IMR-90 (cell line): ENCODE measurements at places on chromosomes 12 and 14. TPM values are rescaled to one million over a fixed set of nuclear protein-coding genes. Genes with fewer than 3 reads are reported as not detected.

- H3K27me3 ChIP-seq, result peaks cover 2% of the 10 kb centered on the region; the same call in 1 of the 2 replicates
- H3K4me3 ChIP-seq, result no peak overlapping the region
- no peaks in the 10 kb centered on the region for H3K4me1 ChIP-seq
- H3K27ac ChIP-seq, result no peak overlapping the region
These were observed 170.0 kb upstream of the TMPO start for GRCh38 chr12:98345308-98345876.

- peak; percentile 61 for DNase-seq
- no peaks in the 10 kb centered on the region for H3K4me1 ChIP-seq
- no peak overlapping the region for H3K27ac ChIP-seq
- peak overlapping the region; percentile 15; the same call in 1 of the 2 replicates for H3K4me3 ChIP-seq
These were observed 117.2 kb downstream of the PPM1H start for GRCh38 chr12:62817556-62818271.

DNA sequence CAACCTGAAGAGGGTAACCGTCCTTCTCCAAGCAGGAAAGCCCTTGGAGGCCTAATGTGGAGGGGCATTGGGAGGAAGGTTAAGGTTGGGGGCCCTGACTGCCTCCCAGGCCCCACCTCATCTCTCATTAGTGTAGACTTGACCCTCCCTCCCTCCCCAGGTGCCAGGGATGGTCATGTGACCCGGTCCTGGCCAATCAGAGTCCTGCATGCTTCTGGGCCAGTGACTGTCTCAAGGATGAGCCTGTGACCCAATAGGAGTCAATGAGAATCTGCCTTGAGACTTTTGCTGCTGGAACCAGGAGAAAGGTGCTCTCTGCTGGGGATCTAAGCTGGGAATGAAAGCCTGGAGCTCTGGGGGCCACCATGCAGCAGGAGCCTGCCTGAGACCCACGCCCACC is 70.8 kb downstream of the NCOR2 start:
- peak; percentile 28 for DNase-seq
- no peaks in the 10 kb centered on the region for H3K27me3 ChIP-seq
- peaks cover 16% of the 10 kb centered on the region; the same call in 1 of the 2 replicates for H3K36me3 ChIP-seq
- peaks cover 34% of the 10 kb centered on the region for H3K4me1 ChIP-seq

- no peaks in the 10 kb centered on the region for H3K27me3 ChIP-seq
- DNase-seq, result no peak
- peaks cover 6% of the 10 kb centered on the region for H3K4me1 ChIP-seq
These were observed 6.6 kb downstream of the PHB2 start for GRCh38 chr12:6963791-6964413.

DNA sequence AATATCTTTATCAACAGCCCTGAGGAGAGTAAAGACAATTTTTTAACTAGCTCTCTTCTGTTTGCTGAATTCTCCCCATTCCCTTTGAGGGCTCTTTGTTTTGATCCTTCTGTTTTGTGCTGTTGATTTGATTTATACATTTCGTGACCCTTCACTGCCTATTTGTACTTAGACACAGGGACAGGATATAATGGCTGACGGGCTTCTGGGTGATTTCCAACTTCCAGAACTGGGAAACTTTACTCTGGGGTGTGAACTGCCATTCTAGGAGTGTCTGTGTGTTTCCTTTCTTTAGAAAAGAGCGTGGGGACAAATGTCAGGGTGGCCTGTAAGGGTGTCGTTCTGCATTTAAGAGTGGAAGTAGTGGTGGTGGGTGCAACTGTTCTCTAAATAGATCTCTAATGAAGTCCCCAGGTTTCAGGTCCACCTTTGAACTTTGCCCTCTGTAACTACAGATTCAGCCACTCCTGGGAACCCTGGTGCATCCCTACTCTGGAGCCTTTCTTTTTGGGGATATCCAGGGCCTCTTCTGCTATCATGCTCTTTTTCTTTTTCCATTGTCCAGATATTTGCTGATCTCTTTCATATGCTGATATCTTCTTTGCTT is 22.3 kb upstream of the SSPN start:
- H3K36me3 ChIP-seq, result no peaks in the 10 kb centered on the region
- H3K4me3 ChIP-seq, result no peak overlapping the region
- H3K27me3 ChIP-seq, result peaks cover 12% of the 10 kb centered on the region
- DNase-seq, result no peak
- H3K4me1 ChIP-seq, result no peaks in the 10 kb centered on the region

GRCh38 chr14:104356020-104356737 is 217.8 kb downstream of the KIF26A start:
- H3K27ac ChIP-seq, result no peak overlapping the region
- H3K4me1 ChIP-seq, result no peaks in the 10 kb centered on the region
- H3K4me3 ChIP-seq, result no peak overlapping the region
- no peak for DNase-seq

DNA sequence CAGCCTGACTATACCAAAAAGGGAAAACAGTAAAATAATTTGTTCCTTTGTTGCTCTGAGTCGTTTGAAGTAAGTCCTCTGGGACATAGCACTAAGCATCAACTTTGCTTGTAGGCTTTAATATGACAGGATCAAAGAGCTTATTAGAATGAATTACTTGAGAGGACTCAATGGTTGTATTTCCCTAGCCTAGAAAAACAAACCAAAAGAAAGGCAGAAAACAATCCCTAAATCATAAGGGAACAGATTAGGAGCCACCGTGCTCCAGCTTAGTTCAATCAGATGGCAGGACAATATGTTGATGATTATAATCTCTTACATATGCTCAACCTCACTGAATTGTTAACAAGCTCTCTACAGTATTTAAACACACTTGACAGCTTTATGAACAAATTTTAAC is 988.4 kb downstream of the FLRT2 start:
- DNase-seq, result no peak
- no peaks in the 10 kb centered on the region for H3K27me3 ChIP-seq
- no peaks in the 10 kb centered on the region for H3K36me3 ChIP-seq
- no peaks in the 10 kb centered on the region for H3K4me1 ChIP-seq

DNA sequence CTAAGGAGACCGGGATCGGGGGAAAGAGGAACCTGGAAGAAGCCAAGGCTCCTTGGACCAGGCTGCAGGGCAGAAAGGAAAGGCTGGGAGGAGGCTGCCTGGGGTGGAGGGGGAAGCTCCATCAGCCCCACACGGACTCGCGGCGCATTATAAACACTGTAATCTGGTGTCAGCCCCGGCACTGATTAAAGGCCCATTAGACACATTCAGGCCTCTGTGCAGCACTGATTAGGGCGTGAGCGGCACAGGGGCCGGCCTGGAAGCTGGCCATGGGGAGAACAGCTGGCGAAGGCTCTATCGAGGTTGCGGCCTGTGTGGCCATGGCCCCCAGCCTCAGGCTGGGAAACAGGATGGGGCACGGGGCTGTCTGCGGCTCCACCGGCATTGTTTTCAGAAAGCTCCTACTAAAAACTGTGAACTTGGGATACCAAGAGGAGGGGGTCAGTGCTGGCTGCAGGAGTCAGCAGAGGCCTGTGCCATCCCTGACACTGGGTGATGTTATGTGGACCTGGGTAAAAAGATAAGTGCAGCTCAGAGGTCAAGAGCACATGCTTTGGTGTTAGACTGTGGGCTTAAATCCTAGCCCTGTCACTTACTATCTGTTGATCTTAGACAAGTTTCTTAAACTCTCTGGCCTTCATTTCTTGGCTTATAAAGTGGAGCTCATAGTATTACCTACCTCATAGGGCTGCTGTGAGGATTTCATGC is 10.6 kb downstream of the ACVRL1 start:
- H3K27me3 ChIP-seq, result no peaks in the 10 kb centered on the region
- H3K4me1 ChIP-seq, result peaks cover 16% of the 10 kb centered on the region
- no peak overlapping the region for H3K4me3 ChIP-seq
- peaks cover 8% of the 10 kb centered on the region; the same call in 1 of the 2 replicates for H3K36me3 ChIP-seq

GRCh38 chr12:68798882-68799234 is 9.1 kb upstream of the MDM2 start:
- DNase-seq, result no peak
- no peaks in the 10 kb centered on the region for H3K27me3 ChIP-seq
- H3K36me3 ChIP-seq, result no peaks in the 10 kb centered on the region
- H3K27ac ChIP-seq, result no peak overlapping the region
- no peaks in the 10 kb centered on the region; the same call in 1 of the 2 replicates for H3K4me1 ChIP-seq
- no peak overlapping the region for H3K4me3 ChIP-seq

GRCh38 chr14:97703006-97703760 is 906.0 kb downstream of the VRK1 start:
- no peaks in the 10 kb centered on the region for H3K36me3 ChIP-seq
- no peak for DNase-seq
- no peaks in the 10 kb centered on the region for H3K4me1 ChIP-seq
- no peaks in the 10 kb centered on the region for H3K27me3 ChIP-seq

DNA sequence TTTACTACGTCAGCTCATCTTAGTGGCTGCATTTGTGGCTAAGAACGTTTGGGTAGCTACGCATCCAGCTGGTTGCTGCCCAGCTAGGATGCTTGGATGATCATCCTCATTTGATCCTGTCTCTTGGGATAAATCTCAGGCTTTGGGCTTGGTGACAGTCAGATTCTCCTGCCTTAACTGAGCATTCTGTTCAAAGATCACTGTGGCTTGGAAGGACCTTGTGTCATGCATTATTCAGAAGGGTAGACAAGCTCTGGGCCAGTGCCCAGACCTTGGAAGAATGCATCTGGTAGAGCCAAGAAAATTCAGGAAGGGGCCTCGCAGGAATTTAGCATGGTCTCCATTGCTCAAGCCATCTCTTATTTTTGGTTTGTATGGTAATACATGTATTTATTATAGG is 188.4 kb downstream of the NRXN3 start:
- H3K27me3 ChIP-seq, result no peaks in the 10 kb centered on the region
- no peak overlapping the region for H3K27ac ChIP-seq
- H3K36me3 ChIP-seq, result no peaks in the 10 kb centered on the region
- H3K4me3 ChIP-seq, result no peak overlapping the region
- H3K4me1 ChIP-seq, result no peaks in the 10 kb centered on the region

DNA sequence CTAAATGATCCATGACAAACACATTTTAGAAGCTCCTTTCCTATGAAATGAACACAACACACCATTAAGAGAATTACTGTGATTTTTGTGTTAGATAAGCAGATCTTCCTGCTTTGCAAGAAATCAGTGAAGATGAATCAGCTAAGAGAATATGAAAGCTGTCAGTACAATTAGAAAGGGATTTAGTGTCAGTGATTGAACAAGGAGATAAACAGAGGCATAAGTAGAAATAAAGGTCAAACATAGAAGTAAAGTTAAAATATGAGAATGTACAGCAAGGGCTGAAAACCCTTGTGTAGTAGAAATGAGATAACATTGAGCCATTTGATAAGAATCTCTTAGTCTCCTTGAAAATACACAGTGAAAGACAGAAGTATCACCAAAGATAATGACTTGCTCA is 21.4 kb upstream of the SLC16A7 start:
- no peak for DNase-seq
- H3K36me3 ChIP-seq, result no peaks in the 10 kb centered on the region
- no peak overlapping the region for H3K27ac ChIP-seq
- H3K27me3 ChIP-seq, result no peaks in the 10 kb centered on the region; the same call in 1 of the 2 replicates
- H3K4me1 ChIP-seq, result no peaks in the 10 kb centered on the region

DNA sequence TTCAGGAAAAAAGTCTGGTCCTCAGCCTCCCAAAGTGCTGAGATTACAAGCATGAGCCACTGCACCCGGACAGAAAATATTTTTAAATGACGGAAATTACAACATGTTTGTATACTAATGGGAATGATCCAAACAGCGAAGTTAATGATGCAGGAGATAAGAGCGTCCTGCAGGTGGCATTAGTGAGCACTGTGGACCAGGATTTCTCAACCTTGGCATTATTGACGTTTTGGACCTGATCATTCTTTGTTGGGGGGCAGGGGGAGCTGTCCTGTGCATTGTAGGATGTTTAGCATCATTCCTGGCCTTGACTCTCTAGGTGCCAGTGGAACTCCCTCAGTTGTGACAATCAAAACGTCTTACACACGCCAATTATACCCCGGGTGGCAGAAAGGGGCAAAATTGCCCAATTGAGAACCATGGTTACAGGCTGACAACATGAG is 34.1 kb downstream of the SCFD1 start:
- H3K4me1 ChIP-seq, result peaks cover 2% of the 10 kb centered on the region; the same call in 1 of the 2 replicates
- H3K27ac ChIP-seq, result no peak overlapping the region
- no peak overlapping the region for H3K4me3 ChIP-seq
- no peaks in the 10 kb centered on the region for H3K27me3 ChIP-seq
- H3K36me3 ChIP-seq, result peaks cover 36% of the 10 kb centered on the region

DNA sequence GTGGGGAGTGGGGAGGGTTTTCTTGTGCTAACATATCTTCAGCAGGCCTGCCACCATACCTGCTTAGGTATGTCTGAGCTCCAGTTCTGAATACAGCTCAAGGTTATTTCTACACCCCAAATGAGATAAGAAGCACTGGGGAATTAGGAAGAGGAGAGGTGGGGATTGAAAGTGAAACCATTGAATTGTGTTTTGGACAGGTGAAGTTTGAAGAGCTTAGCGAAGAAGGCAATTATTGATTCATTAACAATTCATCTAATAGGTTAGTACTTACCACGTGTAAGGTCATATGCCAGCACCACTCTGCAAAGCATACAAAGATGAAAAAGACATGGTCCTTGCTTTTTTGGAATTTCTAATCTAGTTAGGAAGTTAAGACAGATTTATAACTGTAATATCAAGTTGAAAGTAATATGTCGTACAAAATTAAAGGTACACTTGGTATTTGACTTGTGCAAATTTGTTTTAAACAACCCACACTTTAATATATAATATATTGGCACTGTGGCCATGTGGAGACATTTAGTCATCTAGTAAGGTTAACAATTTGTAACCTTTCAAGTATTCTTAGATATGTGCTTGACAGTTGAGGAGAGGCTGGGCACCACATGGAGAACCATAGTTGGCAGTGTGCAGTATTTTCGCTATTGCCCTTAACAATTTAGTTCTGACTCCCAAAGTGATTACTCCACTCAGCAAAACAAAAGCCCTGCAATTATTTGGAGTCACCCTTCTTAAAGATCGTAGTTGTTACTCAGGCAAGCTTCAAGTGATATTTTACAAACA is 3.6 kb downstream of the SMCO3 start:
- DNase-seq, result no peak
- peaks cover 2% of the 10 kb centered on the region; the same call in 1 of the 2 replicates for H3K27me3 ChIP-seq
- no peaks in the 10 kb centered on the region for H3K4me1 ChIP-seq
- H3K4me3 ChIP-seq, result no peak overlapping the region

GRCh38 chr14:90551070-90551704 is 154.4 kb downstream of the CALM1 start:
- no peaks in the 10 kb centered on the region for H3K36me3 ChIP-seq
- peak; percentile 49 for DNase-seq
- H3K4me3 ChIP-seq, result no peak overlapping the region
- no peaks in the 10 kb centered on the region for H3K27me3 ChIP-seq
- no peak overlapping the region for H3K27ac ChIP-seq

OR6C2 gene
- total RNA-seq, result not detected in 2 replicates

TAS2R8 gene
- not detected in 2 replicates for total RNA-seq

LTB4R2 gene
- total RNA-seq, result 0.56 and 0.72 TPM in 2 replicates

RFLNA gene
- not detected in 2 replicates for total RNA-seq

SRRM4 gene
- not detected in 2 replicates for total RNA-seq

PXN gene
- 33.9 and 46.6 TPM in 2 replicates for total RNA-seq

FGF23 gene
- total RNA-seq, result not detected in 2 replicates
